ENCODE measurements at places on chromosomes 5 and 9.

GRCh38 chr9:33445389-33446239 lies 1.8 kb downstream of the AQP3 start:
- no peak for DNase-seq

DNA sequence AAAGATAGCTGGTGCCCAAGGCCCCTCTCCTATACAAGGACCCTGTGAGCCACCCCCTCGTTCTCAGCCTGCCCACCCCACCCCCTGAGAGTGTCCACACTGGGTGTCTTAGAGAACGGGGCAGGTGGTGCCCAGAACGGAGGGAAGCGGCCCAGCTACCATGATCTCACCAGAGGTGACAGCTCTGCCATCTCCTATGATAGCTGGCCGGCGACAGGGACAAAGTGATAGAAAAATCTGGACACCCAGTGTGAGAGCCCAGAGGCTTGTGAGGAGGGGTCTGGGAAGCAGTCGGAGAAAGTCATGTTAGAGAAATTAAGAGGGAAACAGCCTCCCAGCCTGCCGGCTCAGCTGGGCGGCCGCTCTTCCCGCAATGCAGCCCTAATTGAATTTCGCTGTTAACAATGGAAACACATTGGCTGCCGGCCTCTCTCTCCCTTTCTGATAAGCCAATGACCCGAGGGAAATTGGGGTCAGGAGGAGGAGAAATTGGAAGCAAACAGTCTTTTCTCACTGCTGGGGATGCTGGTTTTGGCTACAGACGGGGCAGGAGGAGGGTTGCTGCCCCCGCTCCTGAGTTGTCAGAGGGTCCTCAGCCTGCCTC lies 32.3 kb downstream of the HK3 start:
- DNase-seq, result no peak

DNA sequence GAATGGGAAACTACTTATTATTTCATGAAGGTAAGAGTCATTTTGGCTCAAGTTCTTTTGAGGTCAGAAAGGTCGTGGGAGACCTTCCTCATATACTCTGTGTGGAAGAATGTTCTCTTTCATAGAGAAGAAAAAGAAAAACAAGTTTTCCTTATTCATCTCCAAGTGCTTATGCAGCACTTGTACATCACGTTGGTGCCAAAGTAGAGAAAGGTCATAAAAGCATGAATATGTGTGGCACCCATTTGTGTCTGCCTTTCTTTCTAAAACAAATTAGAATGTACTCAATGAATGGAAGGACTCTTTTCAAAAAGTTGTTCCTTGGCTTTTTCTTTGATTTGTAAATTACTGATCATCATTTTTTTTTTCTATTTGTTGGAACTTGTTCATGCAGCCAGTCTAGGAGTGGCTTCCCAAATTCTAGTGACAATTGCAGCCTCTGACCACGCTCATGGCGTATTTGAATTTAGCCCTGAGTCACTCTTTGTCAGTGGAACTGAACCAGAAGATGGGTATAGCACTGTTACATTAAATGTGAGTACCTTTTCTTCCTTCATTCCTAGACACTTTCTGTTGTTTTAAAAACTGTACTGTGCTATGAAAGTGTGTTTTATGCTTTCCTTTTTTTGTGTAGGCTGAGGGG lies 122.4 kb downstream of the ADGRV1 start:
- no peak for DNase-seq

DNA sequence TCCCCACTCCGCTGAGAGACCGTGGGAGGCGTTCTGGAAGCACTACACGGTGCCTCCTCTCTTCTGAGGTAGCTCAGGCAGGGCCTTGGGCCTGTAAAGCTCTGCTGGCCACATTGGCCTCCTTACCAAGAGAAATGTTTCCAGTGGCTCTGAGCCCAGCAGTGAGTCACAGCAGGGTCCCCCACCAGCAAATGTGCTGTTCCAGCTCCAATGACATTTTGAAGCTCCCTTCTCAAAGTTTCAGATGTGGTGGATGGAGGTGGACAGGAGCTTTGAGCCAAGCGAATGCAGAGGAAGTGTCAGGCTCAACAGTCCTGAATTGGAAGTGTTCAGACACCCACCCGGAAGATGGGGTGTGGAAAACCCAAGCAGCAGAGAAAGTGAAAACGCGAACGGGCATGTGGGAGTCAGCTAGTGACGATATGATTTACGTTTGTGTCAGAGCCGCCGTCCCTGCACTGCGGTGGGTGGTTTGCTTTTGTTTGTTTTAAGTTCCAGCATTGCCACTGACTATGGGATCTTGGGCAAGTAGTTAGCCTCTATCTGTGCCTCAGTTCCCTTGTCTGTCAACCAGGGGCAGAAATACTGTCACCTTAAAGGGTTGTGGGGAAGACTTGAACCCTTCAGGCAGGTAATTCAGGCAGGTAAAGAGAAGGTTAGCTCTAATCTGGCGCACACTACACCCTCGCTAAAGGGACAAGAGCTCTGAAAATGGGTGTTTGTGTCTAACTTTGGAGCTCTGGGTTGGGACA lies 38.2 kb downstream of the C5orf15 start:
- peak; percentile 11 for DNase-seq

- no peak for DNase-seq
Measured at GRCh38 chr5:66669086-66669861, 73.1 kb downstream of the MAST4 start.

DNA sequence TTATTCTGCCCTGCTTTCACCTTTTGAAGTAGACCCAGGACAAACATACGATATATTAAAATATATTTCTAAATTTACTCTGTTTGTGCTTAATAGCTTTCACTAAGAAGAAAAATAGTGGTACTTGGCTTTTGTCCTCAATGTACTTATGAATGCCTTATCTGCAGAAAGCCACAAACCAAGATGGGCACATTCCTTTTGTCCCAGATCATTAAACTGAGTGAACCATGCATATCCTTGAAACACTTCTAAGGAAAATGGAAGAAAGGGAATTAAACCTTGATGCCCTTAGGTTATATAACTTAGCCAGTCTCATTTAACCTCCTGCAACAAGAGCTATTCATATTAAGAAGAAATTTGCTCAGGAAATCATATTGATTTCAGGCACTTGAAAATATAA lies 553.8 kb upstream of the CDH9 start:
- no peak for DNase-seq

- DNase-seq, result no peak
Measured at GRCh38 chr5:19229179-19229835, 758.7 kb downstream of the CDH18 start.

DNA sequence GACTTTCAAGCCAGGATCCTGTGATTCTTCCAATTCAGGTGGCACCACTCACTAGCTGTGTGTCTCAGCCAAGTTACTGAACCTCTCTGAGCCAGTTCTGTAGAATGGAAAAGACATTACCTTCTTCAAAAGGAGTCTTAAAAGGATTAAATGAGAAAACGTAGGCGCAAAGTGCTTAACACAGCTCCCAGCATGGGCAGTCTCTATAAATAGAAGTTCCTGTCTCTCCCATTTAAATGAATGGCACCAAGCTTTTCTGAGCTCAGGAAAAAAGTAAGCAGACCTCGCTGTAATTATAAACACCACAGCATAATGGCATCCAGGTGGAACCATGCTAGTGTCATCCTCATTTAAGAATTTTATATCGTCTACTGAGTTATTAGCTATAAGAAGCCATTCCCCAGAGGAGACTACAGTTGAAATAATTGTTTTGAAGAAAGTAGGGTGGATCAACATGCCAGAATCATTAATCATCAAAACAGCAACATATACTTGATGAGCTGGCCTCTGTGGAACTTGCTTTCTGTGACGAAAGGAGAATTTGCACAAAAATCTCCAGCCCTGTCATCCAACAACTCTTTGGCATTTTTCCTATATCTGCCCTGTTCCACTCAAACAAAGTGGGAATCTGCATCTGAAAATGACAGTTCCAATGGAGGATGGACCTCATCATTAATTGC lies 188.9 kb downstream of the SPOCK1 start:
- no peak for DNase-seq

DNA sequence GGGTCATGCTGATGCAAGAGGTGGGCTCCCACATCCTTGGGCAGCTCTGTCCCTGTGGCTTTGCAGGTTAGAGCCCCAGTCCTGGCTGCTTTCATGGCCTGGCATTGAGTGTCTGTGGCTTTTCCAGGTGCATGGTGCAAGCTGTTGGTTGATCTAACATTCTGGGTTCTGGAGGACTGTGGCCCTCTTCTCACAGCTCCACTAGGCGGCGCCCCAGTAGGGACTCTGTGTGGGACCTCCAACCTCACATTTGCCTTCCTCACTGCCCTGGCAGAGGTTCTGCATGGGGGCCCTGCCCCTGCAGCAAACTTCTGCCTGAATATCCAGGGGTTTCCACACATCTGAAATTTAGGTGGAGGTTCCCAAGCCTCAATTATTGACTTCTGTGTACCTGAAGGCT lies 150.1 kb downstream of the NNT start:
- no peak for DNase-seq

Data from stimulated activated CD8-positive, alpha-beta memory T cell treated with anti-CD3 and anti-CD28 coated beads, Interleukin-7, amount 100 ng/mL, for 1 hour (primary cell).